ENCODE measurements at places on chromosomes 11 and 22.

GRCh38 chr11:10990160-10990559 lies 132.3 kb upstream of the ZBED5 start:
- H3K36me3 ChIP-seq = no peaks in the 10 kb centered on the region
- DNase-seq = no peak
- H3K27me3 ChIP-seq = no peaks in the 10 kb centered on the region
- no peaks in the 10 kb centered on the region for H3K4me1 ChIP-seq
- H3K4me3 ChIP-seq = no peak overlapping the region

- no peak overlapping the region for H3K27ac ChIP-seq
- H3K4me3 ChIP-seq = no peak overlapping the region
- no peaks in the 10 kb centered on the region for H3K36me3 ChIP-seq
- no peaks in the 10 kb centered on the region for H3K4me1 ChIP-seq
- H3K27me3 ChIP-seq = no peaks in the 10 kb centered on the region
Observed at GRCh38 chr11:117977029-117977428, 9.2 kb upstream of the IL10RA start.

- H3K27ac ChIP-seq = no peak overlapping the region
- H3K36me3 ChIP-seq = no peaks in the 10 kb centered on the region
- DNase-seq = no peak
- no peaks in the 10 kb centered on the region for H3K27me3 ChIP-seq
- H3K4me1 ChIP-seq = no peaks in the 10 kb centered on the region
- H3K4me3 ChIP-seq = no peak overlapping the region
Observed at GRCh38 chr11:100966366-100966765, 163.2 kb downstream of the PGR start.

DNA sequence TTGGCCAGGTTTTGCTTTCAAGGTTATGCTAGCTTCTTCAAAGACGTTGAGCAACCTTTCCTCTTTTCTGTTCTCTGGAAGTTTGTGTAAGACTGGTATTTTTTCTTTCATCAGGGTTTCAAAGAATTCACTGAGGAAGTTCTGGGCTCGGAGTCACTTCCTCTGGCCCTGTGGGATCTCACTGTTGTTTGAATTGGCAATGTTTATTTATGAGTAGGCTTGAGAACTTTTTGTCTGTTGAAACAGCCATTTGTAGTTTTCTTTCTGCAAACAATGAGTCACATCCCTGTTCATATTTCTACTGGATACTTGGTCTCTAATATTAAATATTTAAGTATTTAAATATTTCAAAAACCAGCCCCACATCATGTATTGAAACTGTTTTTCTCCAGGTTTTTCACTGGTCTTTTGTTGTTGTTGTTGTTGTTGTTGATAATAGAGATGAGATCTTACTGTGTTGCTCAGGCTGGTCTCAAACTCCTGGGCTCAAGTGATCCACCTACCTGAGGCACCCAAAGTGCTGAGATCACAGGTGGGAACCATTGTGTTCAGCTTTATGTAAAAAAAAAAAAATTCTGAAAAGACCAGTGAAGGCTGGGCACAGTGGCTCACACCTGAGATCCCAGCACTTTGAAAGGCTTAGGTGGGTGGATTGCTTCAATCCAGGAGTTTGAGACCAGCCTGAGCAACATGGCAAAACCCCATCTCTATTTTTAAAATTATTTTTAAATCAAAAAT lies 26.9 kb downstream of the SUSD2 start:
- H3K27me3 ChIP-seq = no peaks in the 10 kb centered on the region
- peak overlapping the region; percentile 84 for H3K27ac ChIP-seq
- no peaks in the 10 kb centered on the region for H3K36me3 ChIP-seq

- no peak overlapping the region for H3K4me3 ChIP-seq
- peaks cover 22% of the 10 kb centered on the region for H3K36me3 ChIP-seq
- no peaks in the 10 kb centered on the region for H3K27me3 ChIP-seq
- no peak for DNase-seq
- no peaks in the 10 kb centered on the region for H3K4me1 ChIP-seq
Observed at GRCh38 chr11:47318166-47318565, 34.3 kb downstream of the MYBPC3 start.

- no peak overlapping the region for H3K27ac ChIP-seq
- no peak overlapping the region for H3K4me3 ChIP-seq
- DNase-seq = no peak
- peaks cover 23% of the 10 kb centered on the region for H3K36me3 ChIP-seq
Observed at GRCh38 chr22:20035375-20036083, 14.6 kb downstream of the TANGO2 start.

DNA sequence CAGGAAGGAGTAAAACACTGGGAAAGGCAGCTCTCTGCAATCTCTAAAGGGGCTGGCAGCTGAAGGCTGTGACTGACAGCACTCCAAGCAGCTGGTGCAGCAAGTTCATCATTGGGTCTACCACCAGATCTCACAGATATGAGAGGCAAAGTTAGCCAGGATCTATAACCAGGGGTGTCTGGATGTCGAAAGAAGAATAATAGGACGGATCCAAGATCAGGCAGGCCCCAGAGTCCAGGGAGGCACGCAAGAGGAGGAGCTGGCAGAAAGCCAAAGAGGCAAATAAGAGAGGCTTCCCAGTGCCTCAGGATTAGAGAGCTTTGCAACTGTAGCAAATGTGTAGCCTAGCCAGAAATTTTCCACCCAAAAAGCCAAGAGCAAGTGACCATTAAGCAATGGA lies 77.1 kb downstream of the RBMXL2 start:
- H3K4me1 ChIP-seq = no peaks in the 10 kb centered on the region
- no peaks in the 10 kb centered on the region for H3K27me3 ChIP-seq
- H3K4me3 ChIP-seq = no peak overlapping the region
- H3K27ac ChIP-seq = no peak overlapping the region
